ENCODE measurements at places on chromosomes 5 and 9. TPM values are rescaled to one million over a fixed set of nuclear protein-coding genes. Genes with fewer than 3 reads are reported as not detected.

DNA sequence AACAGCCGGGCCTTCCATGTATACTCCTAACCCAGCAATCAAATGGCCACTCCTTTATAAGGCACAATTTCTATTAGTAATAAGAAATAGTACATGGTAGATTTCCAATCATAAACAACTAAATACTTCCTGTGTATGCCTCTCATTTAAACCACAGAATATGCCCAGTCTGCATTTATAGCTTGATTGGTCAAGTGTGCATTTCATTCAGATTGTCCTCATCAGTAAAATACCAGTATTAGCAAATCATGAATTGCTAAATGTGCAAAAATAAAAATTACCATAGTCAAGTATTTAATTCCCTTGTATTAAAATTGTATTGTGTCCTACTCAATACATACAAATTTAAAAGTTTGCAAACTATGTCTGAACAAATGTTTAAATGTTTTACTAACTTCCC, 406.2 kb downstream of the KDM4C start:
- H3K4me1 ChIP-seq = peaks cover 18% of the 10 kb centered on the region
- peaks cover 14% of the 10 kb centered on the region for H3K36me3 ChIP-seq
- no peak overlapping the region for H3K27ac ChIP-seq
- no peak for DNase-seq

- H3K36me3 ChIP-seq = no peaks in the 10 kb centered on the region
- peak overlapping the region; percentile 70 for H3K4me3 ChIP-seq
- H3K27me3 ChIP-seq = no peaks in the 10 kb centered on the region
- peaks cover 60% of the 10 kb centered on the region for H3K4me1 ChIP-seq
- H3K27ac ChIP-seq = peak overlapping the region; percentile 92
These were observed 23.9 kb downstream of the PIK3R1 start for GRCh38 chr5:68239487-68239886.

DNA sequence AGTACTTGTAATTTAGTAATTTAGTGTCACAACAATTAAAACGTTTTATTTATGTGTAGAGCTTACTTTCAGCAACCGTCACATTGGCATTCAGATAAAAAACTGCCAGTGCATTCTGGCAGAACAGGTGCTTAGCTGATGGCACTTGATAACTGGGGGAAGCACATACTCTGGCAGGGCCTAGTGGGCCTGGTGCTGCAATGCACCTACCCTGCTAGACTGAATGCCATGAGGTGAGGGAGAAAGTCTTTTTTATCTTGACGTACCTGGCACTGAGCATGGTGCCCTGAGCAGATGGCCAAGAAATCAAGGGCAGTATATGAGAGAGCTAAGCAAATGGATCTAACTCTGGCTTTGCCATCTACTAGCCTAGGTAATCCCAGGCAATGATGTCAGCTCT, 280.6 kb upstream of the EFNA5 start:
- H3K27me3 ChIP-seq = no peaks in the 10 kb centered on the region
- peaks cover 13% of the 10 kb centered on the region for H3K4me1 ChIP-seq
- H3K27ac ChIP-seq = no peak overlapping the region
- H3K36me3 ChIP-seq = peaks cover 3% of the 10 kb centered on the region
- no peak overlapping the region for H3K4me3 ChIP-seq
- no peak for DNase-seq

DNA sequence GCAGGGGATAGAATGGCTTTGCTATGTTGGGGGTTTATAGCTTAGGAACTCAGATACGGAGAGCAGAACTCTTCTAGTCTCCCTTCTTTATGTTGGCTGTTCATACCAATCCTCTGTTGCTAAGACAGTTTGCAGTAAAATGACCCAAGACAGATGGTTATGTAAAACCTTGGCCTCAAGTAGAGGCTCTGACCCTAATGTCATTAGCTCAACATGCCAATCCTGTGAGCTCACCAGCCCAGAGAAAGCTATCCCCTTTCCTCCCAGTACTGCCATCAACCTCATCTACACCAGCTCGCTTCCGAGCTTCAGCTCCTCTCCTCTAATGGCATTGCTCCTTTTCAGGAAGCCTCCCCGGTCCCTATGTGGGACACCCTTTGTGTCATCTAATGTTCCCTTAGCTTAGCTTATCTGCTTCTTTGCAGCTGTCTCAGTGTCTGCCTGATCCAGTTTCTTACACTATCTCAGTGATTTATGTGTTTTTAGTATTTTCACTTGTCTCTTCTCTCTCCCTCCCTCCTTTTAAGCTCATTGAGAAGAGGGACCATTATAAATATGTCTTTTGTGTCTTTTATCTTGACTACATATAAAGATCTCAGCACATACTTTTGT, 281.3 kb upstream of the CLINT1 start:
- H3K4me3 ChIP-seq = no peak overlapping the region
- H3K4me1 ChIP-seq = no peaks in the 10 kb centered on the region
- peaks cover 12% of the 10 kb centered on the region for H3K27me3 ChIP-seq
- no peaks in the 10 kb centered on the region for H3K36me3 ChIP-seq

DNA sequence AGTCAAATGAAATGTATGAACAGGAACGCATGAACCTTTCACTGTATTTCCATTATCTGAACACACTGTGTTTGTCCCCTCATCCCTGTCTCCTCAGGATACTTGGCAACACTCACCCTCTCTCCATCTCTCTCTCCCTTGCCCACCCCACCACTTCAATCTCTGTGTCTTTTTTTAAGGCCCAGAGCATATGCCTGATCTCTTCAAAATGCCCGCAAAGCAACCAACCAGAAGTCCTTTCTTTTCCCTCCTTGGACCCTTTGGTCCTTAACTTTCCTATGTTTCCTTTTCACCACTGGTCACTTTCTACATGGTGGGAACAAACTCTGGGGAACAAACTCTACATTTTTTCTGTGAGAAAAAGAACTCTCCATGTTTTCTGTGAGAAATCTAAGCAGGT, 3.2 kb upstream of the IRF1 start:
- DNase-seq = no peak
- peak overlapping the region; percentile 100 for H3K27ac ChIP-seq
- peaks cover 49% of the 10 kb centered on the region for H3K4me1 ChIP-seq
- H3K4me3 ChIP-seq = peak overlapping the region; percentile 39
- peaks cover 3% of the 10 kb centered on the region for H3K36me3 ChIP-seq

DNA sequence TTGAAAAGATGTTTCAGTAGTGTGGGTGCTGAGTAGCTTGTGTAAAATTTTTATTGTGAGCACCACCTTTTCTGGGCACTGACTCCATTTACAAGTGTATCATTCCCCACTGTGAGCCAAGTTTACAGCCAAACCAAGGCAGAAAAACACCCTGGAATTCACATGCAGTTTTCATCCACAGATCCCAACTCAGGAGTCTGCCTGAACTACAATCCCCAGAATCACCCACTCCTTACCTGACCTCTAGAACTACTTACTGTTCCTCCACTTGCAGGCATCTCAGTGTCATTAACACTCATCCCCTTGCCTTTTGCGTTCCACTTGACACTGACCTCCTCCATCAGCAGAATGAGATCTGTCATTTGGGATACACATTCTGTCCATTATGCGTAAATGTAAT, 2042.6 kb upstream of the CDH6 start:
- H3K27me3 ChIP-seq = no peaks in the 10 kb centered on the region
- H3K27ac ChIP-seq = no peak overlapping the region
- no peak overlapping the region for H3K4me3 ChIP-seq
- DNase-seq = no peak
- no peaks in the 10 kb centered on the region for H3K4me1 ChIP-seq
- H3K36me3 ChIP-seq = no peaks in the 10 kb centered on the region

GRCh38 chr5:157387683-157388093, 72.3 kb upstream of the NIPAL4 start:
- H3K4me1 ChIP-seq = peaks cover 15% of the 10 kb centered on the region
- no peaks in the 10 kb centered on the region for H3K27me3 ChIP-seq
- DNase-seq = no peak
- peak overlapping the region; percentile 90 for H3K27ac ChIP-seq
- H3K36me3 ChIP-seq = peaks cover 14% of the 10 kb centered on the region
- no peak overlapping the region for H3K4me3 ChIP-seq

- H3K36me3 ChIP-seq = no peaks in the 10 kb centered on the region
- H3K27me3 ChIP-seq = no peaks in the 10 kb centered on the region
- H3K27ac ChIP-seq = peak overlapping the region; percentile 27
- no peak overlapping the region for H3K4me3 ChIP-seq
These were observed 18.4 kb upstream of the ERCC6L2 start for GRCh38 chr9:95857124-95857523.

GRCh38 chr9:71769175-71770161, 1.2 kb upstream of the CEMIP2 start:
- H3K27me3 ChIP-seq = no peaks in the 10 kb centered on the region
- peak; percentile 71 for DNase-seq
- H3K4me3 ChIP-seq = peak overlapping the region; percentile 98
- peak overlapping the region; percentile 60 for H3K27ac ChIP-seq
- H3K36me3 ChIP-seq = peaks cover 2% of the 10 kb centered on the region
- H3K4me1 ChIP-seq = peaks cover 36% of the 10 kb centered on the region

- peaks cover 5% of the 10 kb centered on the region for H3K27me3 ChIP-seq
- H3K36me3 ChIP-seq = no peaks in the 10 kb centered on the region
- no peak overlapping the region for H3K27ac ChIP-seq
These were observed 126.2 kb upstream of the PLCXD3 start for GRCh38 chr5:41636605-41637004.

The NOXA1 gene
- 3.0 TPM for total RNA-seq

GRCh38 chr5:154524859-154525258, 46.8 kb upstream of the HAND1 start:
- H3K27ac ChIP-seq = no peak overlapping the region
- peaks cover 68% of the 10 kb centered on the region for H3K27me3 ChIP-seq
- no peaks in the 10 kb centered on the region for H3K4me1 ChIP-seq
- H3K4me3 ChIP-seq = no peak overlapping the region
- no peak for DNase-seq
- no peaks in the 10 kb centered on the region for H3K36me3 ChIP-seq

DNA sequence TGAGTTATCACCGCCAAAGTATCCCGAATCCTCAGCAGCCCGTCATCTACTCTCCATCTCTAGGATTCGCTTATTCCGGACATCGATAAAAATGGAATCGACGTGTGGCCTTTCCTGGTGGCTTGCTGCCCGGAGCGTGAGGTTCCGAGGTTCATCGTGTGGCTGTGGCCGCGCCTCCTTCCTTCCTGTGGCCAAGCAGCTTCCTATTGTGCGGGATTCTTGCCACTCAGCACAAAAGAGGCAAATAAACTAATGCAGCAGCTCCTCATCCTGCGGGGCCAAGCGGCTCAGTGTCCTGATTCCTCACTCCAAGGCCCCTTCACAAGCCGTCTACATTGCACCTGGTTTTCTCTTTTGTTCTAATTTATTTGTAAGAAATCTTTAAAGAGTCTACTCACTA, 800.9 kb downstream of the CDH9 start:
- no peaks in the 10 kb centered on the region for H3K36me3 ChIP-seq
- no peak overlapping the region for H3K27ac ChIP-seq
- no peak for DNase-seq
- H3K4me3 ChIP-seq = no peak overlapping the region
- no peaks in the 10 kb centered on the region for H3K27me3 ChIP-seq

- DNase-seq = no peak
- peaks cover 44% of the 10 kb centered on the region for H3K27me3 ChIP-seq
- H3K4me3 ChIP-seq = no peak overlapping the region
- H3K4me1 ChIP-seq = no peaks in the 10 kb centered on the region
- H3K36me3 ChIP-seq = no peaks in the 10 kb centered on the region
These were observed 104.6 kb downstream of the CACNA1B start for GRCh38 chr9:137982200-137982599.

The CLINT1 gene
- total RNA-seq = 92.7 TPM

- H3K4me3 ChIP-seq = peak overlapping the region; percentile 67
- H3K27me3 ChIP-seq = no peaks in the 10 kb centered on the region
- H3K27ac ChIP-seq = peak overlapping the region; percentile 99
- H3K4me1 ChIP-seq = peaks cover 65% of the 10 kb centered on the region
These were observed 14.7 kb downstream of the TRMO start for GRCh38 chr9:97907632-97908031.

The ZDHHC11B gene
- 31.2 TPM for total RNA-seq

The C9orf50 gene
- not detected for total RNA-seq

The SPATA6L gene
- total RNA-seq = 5.7 TPM

- H3K36me3 ChIP-seq = peaks cover 2% of the 10 kb centered on the region
- H3K4me1 ChIP-seq = peaks cover 6% of the 10 kb centered on the region
- no peak overlapping the region for H3K27ac ChIP-seq
- no peak for DNase-seq
These were observed 165.6 kb upstream of the CCDC152 start for GRCh38 chr5:42591015-42591414.

DNA sequence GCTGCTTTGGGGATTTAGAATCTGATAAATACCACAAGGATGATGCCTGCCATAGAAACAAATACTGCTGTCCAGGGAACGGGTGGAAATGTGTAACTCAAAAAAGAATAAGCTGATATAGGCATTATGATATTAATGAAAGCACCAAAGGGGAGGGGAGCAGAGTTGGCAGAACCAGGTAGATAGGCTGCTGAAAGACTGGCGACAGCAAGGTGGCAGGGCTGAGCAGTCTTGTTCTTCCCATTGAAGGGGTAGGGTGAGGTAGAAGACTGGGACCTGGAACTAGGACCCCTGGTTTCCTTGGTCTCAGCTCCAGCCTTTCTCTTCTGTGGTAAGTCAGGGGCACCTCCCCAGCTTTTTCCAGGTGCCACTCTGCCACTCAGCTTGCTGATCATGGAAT, 31.4 kb upstream of the TMOD1 start:
- H3K36me3 ChIP-seq = peaks cover 18% of the 10 kb centered on the region
- DNase-seq = no peak
- no peak overlapping the region for H3K4me3 ChIP-seq
- peak overlapping the region; percentile 9 for H3K27ac ChIP-seq

DNA sequence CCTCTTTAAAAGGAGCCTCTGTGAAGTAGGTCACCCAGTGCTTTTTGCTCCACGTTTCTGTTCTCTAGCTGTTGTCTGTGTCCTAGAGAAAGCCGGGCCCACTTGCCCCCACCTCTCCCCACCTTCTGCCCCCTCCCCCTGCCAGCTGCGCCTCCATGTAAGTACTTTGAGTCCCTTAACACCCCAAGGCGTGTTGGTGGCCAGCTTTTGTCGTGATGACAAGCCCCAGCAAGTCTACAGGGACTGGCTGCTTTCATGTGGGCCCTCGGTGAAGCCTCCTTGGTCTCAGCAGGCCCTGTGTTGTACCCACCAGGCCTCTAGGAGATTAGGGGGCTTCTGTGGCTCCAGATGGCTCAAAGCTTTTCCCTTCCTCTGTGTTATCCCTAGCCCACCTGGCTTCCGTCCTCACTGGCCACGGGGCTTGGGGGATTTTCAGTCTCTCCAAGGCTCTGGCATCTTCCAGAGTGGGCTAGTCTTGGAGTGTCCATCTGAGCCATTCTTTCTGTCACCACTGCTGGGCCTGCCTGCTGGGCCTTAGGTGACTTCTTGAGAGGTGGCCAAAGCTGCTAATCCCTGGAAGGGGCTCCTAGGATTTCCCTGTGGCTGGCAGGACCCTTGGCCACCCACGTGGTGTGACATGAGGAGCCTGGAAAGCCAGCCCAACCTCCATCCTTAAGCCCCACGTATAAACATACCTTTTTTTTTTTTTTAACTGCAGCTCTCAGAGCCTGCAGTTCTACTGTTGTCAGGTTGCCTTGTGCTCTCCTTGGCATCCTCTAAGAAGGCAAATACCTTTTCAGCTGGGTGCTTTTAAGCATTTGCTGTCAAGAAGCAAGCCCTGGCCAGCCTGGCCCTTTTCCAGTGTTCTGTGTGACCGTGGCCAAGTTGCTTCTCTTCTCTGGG, 1.1 kb upstream of the NDST1 start:
- no peak overlapping the region for H3K27ac ChIP-seq
- H3K4me3 ChIP-seq = no peak overlapping the region
- DNase-seq = no peak
- H3K27me3 ChIP-seq = peaks cover 10% of the 10 kb centered on the region
- H3K36me3 ChIP-seq = no peaks in the 10 kb centered on the region

The IL33 gene
- not detected for total RNA-seq

GRCh38 chr9:35703906-35704672, 14.4 kb upstream of the TPM2 start:
- H3K4me1 ChIP-seq = peaks cover 10% of the 10 kb centered on the region
- no peaks in the 10 kb centered on the region for H3K27me3 ChIP-seq
- H3K27ac ChIP-seq = no peak overlapping the region
- DNase-seq = no peak

The OSMR gene
- not detected for total RNA-seq

- H3K27me3 ChIP-seq = no peaks in the 10 kb centered on the region
- H3K36me3 ChIP-seq = no peaks in the 10 kb centered on the region
- DNase-seq = no peak
- no peak overlapping the region for H3K27ac ChIP-seq
These were observed 39.7 kb downstream of the PCSK5 start for GRCh38 chr9:75930190-75930589.

Measured in T-helper 17 cell (primary cell).